ENCODE measurements at places on chromosomes 7 and 10. TPM values are rescaled to one million over a fixed set of nuclear protein-coding genes. Genes with fewer than 3 reads are reported as not detected.

GRCh38 chr10:11157292-11158076, 139.8 kb downstream of the CELF2 start:
- DNase-seq, result no peak

Gene PAX4
- total RNA-seq, result not detected

- no peak for DNase-seq
These were observed 45.6 kb downstream of the SMURF1 start for GRCh38 chr7:99098286-99098823.

Gene COX15
- total RNA-seq, result 42.2 TPM

DNA sequence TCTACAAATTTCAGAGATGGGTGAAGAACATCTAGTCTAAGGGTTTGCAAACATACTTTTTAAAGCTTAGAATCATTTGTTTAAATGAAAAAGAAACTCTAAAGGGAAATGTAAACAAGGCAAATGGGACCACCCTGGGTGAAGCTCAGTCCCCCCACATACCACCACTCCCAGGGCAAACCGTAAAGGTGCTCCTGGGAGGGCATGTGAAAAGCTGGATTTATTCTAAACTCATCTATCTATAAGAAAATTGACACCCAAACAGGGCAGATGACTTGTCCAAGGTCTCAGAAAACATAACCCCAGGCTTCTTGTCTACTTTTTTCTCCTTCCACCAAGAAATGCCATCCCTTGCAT, 223.3 kb upstream of the PRKCQ start:
- no peak for DNase-seq

DNA sequence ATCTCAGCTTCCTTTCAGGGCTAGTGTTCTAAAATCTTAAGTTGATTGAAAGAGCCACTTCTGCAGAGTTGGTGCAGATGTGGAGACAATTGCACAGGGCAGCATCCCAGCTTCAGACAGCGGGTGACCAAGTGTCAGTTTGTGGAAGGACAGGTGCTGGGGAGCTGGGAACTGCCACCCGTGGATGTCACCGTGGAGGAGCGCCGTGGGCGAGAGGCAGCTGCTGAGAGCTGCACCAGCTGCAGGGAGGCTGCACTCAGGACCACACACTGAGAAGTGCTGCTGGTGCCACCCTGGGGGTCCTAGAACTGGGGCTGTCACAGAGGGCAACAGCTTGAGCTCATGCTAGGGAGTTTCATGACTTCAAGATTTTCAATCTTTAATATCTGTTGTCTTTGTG, 543.0 kb upstream of the FZD8 start:
- DNase-seq, result no peak

Gene GBX1
- not detected for total RNA-seq

DNA sequence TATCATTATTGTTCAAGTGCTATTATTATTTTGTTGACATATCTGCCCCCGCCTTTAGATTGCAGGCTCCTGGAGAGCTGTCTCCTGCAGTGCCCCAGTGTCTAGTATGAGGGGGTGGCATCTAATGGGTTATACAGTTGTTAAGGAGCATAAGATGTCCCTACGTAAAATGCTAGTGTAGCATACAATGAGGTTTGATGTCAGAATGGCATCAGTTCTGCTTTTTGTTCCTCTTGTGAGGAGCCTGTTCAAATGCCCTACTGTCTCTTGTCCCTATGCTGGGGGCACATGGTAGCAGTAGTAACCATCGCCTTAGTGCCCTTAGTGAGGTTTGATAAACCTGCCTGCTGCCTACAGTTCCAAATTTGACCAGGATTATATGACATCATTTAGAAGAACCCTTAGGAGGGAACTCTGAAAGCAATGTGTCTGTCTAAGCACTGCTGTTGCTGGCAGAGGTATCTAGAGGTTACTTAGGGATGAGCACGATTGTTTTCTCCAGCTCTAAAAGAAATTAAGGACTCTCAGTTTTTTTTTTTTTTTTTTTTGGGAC, 9.7 kb downstream of the CREM start:
- no peak for DNase-seq

Gene RADIL
- 4.7 TPM for total RNA-seq

Gene PDZD7
- total RNA-seq, result 0.18 TPM

Gene CCL26
- total RNA-seq, result 1.1 TPM

DNA sequence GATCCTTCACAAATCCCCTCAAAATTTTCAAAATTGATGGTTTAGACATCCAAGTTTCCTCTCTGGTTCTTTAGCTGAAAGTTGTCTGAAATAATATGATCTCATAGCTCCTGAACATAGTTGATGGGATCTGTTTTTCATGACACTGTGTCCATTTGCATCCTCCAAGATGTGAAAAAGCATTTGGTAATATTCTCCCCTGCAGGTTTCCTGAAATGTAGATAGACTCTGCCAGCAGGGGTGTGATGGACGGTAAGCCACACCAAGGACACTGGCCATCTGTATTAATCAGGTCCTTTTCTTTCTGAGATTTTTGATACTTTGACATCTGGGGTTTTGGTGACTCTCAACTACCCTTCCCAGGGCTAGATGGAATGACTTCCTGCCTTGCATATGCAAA, 79.6 kb upstream of the GRB10 start:
- DNase-seq, result no peak

DNA sequence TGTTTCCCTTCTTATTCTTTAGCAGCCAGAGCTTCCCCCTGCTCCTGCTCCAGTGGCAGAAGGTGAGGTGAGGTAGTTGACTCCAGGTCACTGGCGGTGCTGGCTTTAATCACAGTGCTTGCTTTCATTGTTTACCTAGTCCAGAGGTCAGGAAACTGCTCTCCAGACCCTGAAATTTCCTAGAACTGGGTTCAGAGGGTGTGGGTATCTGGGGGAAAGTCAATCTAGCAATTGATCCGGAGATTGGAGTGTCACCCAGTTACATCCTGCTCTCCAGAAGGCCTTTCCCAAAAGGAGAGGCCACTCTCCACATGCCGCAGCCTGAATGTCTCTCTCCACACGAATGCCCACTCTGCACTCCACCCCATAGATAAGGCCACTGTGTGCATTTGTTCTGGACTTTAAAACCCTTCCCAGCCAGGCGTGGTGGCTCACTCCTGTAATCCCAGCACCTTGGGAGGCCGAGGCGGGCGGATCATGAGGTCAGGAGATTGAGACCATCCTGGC, 2.1 kb upstream of the MBL2 start:
- DNase-seq, result no peak

Gene PAXIP1
- 16.4 TPM for total RNA-seq

DNA sequence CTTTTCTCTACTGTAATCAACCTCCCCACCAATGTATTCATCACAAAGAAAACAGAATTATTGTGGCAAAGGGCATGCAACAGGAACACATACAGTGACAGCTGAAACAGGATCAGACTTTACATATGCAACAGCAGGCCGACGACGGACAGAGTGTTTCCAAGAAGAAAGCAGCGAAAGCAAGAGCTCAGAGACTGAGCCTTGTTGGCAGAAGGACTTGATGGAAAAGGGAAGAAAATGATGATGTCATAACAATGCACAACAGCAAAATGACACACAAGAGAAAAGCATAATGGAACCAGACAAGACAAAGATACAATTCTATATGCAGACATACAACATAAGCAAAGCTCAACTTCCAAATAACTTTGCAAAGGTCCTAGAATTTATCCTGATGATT, 106.5 kb downstream of the ARHGAP12 start:
- no peak for DNase-seq

GRCh38 chr7:150848561-150849115, 3.7 kb upstream of the AOC1 start:
- peak; percentile 9 for DNase-seq

DNA sequence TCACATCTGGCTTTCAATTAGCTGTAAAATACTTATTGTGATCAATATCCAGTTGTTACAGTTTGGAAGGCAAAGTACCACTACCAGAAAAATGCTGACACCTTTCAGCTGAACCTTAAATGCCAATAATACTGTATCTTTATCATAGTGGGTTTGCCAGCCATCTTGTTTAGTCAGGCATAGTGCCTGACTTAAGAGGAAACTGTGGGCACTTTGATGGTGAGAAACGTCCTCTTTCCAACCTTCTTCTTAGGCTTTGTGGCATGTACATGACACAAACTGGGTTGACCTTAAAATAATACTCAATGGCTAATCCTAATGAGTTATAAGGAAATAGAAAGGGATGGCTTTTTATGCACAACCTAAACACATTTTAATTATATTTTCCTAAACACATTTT, 52.3 kb upstream of the PRR15 start:
- no peak for DNase-seq

DNA sequence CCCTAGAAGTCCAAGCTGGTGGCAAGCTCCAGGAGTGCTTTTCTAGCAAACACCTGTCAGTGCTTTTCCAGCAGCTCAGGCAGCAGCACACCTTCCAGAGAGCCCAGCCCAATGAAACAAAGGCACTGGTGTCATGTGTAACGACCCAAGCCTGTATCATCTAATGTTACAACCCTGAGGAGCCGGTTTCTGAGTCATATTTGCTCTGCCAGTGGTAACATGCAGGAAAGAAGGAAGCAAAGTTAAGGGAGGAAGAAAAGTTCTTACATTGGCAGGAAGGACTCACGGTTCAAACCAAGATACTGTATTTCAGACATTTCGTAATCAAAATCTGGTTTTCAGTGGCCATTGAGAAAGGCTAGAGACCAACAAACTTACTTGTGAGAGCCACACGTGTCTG, at the start of gene ANKRD22:
Gene ANKRD22 (minus strand): TSS at position 139 of the 400 bp plus-strand sequence. CDS start 237 bp downstream, outside the sequence.
- DNase-seq, result peak; percentile 84

GRCh38 chr7:37107047-37107750, 341.5 kb downstream of the ELMO1 start:
- DNase-seq, result no peak

GRCh38 chr7:106610996-106611886, 49.7 kb downstream of the CCDC71L start:
- DNase-seq, result no peak

Gene ARF5
- total RNA-seq, result 121 TPM

- DNase-seq, result peak; percentile 68
These were observed 5.6 kb downstream of the GPR15LG start for GRCh38 chr10:84179059-84179710.

GRCh38 chr7:5636914-5637313, 144.5 kb downstream of the RNF216 start:
- DNase-seq, result peak; percentile 61

Gene MYH16
- total RNA-seq, result not detected

Gene LGI1
- total RNA-seq, result 1.1 TPM

DNA sequence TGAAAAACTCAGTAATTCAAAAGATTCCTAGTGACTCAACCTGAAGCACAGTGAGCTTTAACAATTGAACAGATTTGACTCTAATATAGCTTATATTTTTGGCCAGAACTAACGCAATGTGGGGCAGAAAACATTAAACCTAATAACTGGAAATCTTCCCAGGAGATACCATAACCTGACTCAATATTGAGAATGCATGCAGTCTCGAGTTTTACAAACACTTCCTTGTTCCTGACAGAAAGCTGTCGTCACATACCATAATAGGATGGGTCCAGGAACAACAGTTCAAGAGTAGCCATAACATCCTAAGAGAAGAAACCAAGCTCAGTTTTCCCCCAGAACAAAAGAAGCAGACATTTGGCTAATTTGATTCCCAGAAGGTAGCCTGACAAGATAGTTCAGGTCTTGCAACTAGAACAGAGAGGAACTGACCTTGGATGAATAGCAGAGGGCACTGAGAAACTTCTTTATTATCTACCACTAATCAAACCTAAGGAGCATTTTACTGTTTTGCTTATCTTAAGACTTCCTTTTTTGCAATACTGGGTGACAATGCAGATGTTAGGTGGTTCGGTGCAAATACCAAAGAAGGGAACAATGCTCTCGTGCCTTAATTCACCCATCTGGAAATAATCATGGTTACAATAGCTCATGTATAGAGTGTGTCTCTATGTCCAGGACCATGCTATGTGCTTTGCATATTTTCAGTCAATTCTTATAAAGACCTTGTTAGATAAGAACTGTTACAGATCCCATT, 38.6 kb upstream of the ACSL5 start:
- DNase-seq, result no peak

- DNase-seq, result no peak
These were observed 139.8 kb downstream of the CUBN start for GRCh38 chr10:16989826-16990293.

GRCh38 chr7:19060761-19061259, 56.6 kb downstream of the TWIST1 start:
- DNase-seq, result no peak

- no peak for DNase-seq
These were observed 135.3 kb upstream of the VWC2 start for GRCh38 chr7:49638166-49638565.

DNA sequence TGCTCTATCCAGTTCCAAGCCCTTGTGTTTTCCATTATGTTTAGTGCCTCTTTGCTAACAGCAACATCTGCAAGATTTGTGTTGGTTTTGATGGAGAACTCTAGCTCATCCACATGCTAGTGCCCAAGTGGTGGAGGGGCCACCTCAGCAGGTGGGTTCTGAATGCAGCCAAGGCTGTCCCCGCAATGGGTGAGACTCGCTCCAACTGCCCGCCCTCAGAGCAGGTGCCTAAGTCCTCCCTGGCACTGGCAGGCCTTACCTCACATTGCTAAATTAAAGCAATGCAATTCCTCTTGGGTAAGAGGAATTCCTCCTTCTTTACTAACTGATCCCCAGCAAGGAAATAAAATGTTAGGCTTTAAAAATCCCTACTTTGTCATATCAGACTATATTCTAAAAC, 146.8 kb downstream of the ADCY1 start:
- no peak for DNase-seq

- no peak for DNase-seq
These were observed 1061.1 kb upstream of the AUTS2 start for GRCh38 chr7:68537051-68537773.

Gene FAM25A
- not detected for total RNA-seq

GRCh38 chr10:24349379-24350001, 140.6 kb downstream of the KIAA1217 start:
- DNase-seq, result no peak
